ENCODE measurements at places on chromosomes 6 and 20.

DNA sequence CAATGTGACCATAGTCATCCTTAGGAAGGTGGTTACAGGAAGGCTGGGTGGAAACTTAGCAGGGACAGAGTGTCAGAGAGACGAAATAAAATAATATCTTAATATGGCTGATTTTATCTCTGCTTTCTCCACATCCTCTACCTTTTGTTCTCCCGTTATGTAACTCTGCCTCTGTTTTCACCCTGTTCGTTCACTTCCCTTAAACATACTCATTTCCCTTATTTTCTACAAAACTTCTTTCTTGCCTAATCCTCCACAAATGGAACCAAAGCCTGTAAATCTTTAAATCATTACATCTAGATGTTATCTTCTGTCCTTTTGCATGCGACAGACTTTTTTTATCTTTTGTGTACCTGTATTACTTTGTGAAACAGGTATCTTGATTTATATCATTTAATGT is 23.3 kb upstream of the CRIP3 start:
- DNase-seq: no peak

GRCh38 chr20:53216478-53216855 is 244.3 kb downstream of the TSHZ2 start:
- no peak for DNase-seq

GRCh38 chr6:32045811-32046449 is 7.7 kb downstream of the CYP21A2 start:
- no peak for DNase-seq

GRCh38 chr20:56094228-56094627 is 88.9 kb upstream of the CBLN4 start:
- DNase-seq: no peak

DNA sequence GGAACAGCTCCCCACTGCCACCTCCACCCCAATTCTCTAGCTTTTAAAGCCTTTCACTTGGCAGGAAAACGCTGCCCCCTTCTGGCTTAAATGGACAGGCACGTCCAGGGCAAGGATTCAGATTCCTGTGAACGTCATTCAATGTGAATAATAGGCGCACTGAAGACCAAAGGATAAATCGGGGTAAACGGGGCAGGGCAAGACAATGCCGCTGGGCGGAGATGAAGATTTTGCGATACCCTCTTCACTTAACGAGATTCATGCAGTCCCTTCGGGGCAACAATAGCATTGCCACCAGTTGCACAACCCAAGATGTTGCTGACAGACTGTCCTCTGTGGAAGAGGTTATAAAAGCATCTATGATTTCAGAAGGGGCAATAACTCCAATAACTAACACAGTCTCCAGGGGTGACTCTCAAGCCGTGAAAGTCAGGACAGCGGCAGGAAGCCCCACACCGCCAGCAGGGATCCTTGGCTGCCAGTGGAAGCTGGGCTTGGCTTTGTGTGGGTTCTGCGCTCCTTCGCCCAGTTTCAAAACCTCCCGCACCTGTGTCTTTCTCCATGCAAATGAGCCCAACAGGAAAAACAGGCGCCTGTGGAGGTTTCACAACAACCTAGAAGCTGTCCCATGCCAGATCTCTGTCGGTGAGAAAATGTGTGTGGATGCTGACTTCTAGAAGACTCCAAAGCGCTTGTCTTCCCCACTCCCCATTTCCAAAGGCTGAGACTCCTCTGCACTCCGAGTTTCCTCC is 291.8 kb downstream of the BMP7 start:
- peak; percentile 69 for DNase-seq

DNA sequence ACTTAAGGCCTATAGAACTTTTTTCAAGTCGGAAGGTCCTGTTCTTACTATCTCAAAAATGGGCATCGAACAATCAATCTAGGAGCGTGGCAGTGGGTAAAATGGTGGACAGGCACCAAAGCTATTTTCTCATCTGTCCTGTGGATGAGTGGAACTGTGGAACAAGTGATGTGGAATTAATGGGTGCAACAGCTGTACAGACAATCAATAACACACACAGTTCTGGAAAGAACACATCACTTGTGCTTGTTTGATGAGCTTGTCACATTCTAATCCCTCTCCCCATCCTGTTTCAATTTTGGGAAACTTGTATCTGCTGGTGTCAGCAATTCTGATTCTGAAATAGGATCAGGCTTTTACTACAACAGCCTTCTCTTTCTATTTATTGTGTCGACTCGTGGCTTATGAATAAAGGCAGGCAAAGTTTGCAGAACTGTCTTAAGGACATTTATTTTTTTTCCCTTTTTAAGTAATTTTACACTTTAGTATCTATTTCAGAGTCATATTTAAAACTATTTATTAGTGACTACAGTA is 11.5 kb downstream of the RBM24 start:
- DNase-seq: no peak

DNA sequence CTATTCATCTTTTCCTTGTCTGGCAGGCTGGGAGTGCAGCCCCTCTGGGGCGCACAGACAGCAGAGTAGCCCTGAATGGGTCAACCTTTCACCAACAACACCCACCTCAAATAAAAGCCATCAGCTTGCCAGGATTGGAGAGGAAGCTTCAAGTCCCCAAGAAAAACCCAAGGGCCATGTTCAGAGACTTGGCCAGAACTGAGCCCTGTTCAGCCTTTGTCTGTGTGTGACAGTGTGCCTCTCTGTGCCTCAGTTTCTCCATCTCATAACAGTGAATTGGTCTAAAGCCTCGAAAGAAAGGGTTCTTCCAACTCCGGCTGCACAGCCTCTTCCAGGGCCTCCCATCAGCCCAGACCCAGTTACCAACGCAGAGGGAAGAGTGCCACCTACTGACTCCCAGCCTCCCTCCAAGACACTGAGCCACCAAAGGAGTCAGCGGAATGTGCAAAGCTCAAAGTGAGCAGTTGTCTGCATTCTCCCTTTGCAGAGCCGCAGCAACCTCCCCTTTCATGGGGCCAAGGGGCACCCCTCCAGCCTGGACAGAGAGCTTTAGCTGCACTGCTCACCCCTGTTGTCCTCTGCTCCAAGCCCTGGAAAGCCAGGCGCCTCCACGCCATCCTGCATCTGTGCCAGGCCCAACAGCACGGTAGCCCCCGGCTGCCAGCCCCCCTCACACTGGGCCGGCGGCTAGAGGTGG is 82.7 kb upstream of the TOP1 start:
- DNase-seq: peak; percentile 40

DNA sequence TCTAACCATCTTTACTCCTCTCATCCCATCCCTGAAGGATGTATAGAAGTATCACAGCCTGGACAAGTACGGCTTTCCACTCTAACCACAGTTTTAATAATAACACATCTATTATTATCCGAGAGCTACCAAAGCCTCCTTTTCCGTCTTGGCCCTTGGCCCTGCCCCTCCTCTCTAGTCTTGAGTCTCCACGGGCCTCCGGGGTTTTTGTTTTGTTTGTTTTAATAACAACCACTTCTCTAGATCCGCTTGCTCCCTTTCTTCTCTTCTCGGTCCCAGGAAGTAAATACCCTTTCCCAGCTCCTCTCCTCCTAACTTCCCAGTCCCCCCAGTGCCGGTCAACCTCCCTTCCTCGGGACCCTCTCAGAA is 661 bp downstream of the LCA5 start:
- DNase-seq: peak; percentile 37

- DNase-seq: no peak
Measured at GRCh38 chr6:144059139-144059538, 36.2 kb downstream of the SF3B5 start.

DNA sequence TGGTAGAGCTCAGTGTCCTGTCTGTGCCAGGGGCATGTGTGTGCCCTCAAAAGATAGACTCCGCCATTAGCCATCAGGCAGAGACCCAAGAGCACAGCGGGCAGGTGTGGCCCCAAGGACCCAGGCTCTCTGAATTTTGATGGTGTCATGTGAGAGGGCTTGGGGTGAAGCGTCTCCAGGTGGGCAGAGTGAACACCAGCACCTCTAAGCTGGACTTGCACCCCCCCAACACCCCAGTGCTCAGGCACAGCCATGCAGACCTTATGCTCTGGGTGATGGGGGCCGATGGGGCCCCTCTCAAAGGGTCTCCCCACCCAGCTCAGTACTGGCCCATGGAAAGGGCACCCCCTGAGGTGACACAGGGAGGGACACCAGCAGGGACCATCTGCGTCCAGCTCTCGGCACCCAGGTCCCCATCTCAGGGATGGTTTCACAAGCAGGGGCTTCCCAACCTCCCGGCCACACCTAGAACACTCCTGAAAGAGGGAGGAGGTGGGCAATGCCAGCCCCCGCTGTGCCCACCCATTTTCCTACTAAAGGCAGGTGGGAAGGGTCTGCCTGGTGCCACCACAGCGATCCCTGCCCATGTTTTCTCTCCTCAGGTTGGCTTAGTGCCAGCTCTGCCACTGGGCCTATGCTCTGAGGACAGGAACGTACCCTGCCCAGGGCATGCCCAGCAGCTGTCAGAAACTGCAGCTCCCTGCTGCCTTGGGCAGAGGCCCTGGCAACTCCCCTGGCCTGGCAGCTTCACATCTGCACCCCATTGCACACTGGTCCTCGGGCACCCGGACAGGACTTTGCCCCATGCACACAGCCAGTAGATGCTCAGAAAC is 3.5 kb downstream of the CST7 start:
- no peak for DNase-seq

GRCh38 chr6:26054781-26055718 is 32.2 kb upstream of the HFE start:
- DNase-seq: peak; percentile 98

GRCh38 chr6:1580109-1580508 is 29.6 kb upstream of the FOXC1 start:
- no peak for DNase-seq

- peak; percentile 32 for DNase-seq
Measured at GRCh38 chr6:139996253-139996834, 621.9 kb upstream of the CITED2 start.

DNA sequence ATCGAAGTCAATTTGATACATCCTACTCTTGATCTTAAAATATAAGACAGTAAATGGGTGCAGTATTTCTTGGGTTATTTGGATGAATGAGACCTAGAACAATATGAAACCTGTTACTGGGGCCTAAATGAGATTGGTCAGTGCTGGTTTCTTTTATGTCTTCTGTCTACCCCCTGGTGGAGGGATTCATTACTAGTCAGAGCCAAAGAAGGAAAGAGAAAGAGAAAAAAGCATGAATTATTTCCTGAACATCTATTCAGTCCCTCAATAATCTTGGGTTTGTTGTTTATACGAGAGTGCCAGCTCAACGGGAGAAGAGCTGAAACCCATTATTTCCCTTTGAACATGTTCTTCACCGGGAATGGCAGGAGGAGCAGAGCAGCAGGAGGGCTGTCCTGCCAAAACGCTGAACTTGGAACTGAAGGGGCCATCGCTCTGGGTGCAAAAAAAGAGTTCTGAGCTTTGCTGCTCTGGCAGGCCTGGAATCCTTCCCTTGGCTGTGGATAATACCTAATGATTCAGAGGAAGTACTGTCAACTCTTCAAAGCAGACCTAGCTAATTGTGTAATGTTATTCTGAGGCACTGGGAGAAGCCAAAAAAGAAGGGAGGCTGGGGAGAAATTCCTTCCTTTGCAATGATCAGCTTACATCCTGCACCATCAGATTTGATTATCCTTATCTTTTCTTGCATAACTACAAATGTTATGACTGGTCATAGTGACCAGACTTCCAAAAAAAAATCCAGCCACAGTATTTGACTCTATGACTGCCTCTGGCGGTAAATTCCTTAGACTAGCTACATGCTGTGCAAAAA is 72.0 kb downstream of the BLOC1S5 start:
- DNase-seq: peak; percentile 71

DNA sequence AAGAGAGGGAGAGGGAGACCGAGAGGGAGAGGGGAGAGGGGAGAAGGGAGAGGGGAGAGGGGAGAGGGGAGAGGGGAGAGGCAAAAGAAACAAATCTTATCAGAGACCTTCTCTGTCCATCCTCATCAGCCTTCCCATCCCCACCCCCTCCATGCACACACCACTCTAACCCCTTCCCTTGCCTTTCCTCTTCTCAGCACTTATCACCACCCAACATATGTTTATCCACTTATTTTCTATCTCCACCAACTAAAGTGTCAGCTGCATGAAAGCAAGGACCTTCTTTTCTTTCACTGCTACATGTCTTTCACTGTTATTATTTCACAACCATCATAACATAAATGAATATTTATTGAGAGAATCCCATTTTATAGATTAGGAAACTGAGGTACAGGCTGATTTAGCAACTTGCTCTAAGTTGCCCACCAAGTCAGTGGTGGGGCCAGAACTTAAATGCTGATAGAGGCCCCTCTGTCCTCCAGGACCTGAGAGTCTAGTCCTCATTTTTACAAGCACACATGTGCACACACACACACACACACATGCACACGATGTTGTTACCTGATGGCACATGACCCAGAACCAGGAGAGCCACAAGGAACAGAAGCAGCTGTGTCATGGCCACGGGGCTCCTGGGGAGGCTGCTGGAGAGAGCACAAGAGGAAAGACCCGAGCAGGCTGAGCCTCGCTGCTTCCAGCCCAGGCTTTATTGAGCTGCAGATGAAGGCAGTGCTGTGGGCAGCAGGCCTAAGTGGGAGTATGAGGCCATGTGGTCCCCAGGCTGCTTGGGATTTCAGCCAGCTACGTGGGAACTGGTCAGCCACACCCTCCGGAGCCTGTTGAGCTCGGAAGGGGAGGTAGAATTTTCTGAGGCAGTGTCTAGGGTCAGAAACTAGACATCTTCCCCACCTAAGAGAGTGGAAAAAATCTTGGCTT is 2.3 kb downstream of the DEFB124 start:
- no peak for DNase-seq

GRCh38 chr6:85388531-85388930 is 61.4 kb upstream of the NT5E start:
- no peak for DNase-seq

DNA sequence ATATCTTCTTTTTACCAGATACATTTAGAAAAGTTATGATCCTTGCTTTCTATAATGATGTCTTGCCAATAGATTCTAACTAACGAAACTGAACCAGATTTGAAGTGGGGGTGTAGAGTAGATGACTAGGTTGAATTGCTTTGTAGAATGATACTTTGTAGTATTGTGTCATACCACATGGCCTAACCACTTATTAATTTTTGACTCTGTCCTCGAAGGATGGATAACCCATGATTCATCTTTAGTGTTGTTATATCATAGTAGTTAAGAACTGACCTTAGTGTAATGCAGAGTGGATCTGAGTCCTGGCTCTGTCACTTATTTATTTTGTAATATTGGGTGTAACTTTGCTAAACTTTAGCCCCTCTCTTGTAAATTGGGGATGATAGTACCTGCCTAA is 4.5 kb downstream of the PHF3 start:
- DNase-seq: peak; percentile 83

DNA sequence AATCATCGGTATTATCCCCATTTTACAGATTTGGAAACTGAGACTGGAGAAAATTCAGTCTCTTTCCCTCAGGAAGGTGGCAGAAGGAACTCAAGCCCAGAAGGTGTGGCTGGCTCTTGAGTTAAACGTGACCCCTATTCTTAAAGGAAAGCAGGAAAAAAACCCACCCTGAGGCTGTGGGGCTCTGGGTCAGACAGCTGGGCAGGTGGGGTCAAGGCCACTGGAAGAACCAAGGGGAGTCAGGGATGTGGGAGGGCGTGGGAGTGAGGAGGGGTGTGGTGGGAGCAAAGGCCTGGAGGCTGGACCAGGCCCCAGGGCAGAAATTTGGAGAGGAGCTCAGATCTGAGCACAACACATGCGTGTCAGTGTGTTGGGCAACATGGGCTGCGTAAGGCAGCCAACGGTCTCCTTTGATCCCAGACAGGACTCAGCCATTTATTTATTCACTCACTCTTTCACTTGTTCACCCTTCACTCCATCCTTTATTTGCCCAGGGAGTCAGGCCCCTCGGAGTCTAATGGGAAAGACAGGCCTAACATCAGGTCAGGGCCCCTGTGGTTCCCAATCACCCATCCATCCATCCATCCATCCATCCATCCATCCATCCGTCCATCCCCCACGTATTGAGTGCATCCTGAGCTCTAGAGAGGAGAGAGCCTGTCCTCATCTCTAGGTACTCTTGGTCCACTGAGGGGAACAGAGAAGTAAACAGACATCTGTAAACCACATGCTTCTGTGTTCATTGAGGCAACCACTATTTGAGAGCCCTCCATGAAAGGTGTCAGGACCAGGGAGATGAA is 165.0 kb downstream of the VEGFA start:
- DNase-seq: no peak

All from EL (cell line).